ENCODE measurements at places on chromosomes 7 and 10.

DNA sequence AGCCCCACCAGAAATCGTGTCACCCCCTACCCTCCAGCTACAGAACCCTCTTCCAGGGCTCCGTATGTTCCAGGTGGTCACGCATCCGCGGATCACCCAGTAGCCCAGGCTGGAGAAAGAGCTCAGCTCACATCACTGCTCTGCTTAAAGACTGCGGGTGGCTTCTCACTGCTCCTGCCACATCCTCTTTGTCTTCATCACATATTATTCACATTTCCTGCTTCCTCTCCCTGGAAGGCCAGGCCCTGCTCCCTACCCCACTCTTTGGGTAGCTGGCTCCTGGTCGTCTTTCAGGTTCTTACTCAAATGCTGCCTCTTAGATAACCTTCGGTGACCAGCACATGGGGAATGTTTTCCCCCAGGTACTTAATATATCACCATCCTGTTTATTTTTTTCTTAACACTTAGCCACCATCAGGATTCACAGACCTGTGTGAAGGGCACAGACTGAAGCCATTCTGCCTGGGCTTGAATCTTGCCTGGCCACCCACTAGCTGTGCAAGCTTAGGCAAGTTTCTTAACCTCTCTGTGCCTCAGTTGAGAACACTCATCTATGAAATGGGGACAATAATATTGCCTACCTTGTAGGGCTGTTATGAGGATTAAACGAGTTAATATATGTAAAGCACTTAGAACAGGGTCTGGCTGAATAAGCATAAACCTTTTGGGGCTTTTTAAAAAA is 307.8 kb downstream of the PRPF18 start:
- peak; percentile 4 for DNase-seq

GRCh38 chr7:98879198-98879978 is 1.1 kb downstream of the TRRAP start:
- DNase-seq = peak; percentile 74

DNA sequence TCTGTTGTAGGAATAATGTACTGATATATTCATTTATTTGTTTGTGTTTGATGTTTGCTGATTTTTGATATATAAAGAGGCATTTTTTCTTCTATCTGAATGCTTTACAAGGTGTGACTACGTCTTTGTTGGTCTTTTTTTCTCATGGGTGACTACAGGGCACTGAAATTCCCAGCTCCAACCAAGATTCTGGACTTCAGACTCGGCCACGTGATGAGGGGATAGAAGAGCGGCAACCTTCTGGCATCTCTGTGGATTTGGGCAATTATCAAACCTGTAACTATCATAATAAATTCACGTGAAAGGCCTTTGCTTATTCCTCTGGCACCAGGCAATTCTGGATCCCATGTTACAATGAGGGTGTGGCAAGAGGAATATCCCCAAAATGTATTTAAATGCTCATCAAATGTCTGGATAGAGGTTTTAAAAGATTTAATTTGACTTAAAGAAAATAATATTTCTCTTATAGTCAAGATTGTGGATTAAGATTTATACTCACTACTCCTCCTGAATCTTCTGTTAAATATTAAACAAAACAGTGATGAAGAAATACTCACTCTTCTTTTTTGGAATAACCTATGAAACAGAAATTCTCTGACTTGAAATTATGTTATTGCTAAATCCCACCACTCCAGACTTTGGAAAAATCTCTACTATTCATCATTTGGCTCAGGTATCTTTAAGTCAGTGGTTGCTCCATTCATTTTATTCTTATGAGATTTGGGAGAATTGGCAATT is 276.3 kb downstream of the GPR37 start:
- DNase-seq = no peak

DNA sequence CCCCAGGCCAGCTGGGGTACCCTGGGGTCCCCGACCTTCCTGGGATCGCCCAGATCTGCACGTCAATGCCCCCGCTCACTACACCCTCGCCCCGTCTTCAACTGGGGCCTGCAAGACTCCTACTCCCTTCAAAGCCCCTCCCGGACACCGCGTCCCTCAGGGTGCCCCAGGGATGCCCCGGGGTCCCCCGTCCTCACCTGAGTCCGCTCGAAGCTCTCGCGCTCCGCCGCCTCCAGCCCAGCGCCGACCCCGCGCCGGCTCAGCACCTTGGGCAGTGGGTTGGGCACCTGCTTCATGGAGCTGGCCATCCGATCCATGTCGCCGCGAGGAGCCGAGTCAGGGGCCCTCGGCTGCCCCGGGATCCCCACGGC is at the start of gene HIP1:
Gene HIP1 (minus strand): TSS at position 338 of the 371 bp plus-strand sequence. CDS start 21 bp downstream, at position 317.
- DNase-seq = no peak

DNA sequence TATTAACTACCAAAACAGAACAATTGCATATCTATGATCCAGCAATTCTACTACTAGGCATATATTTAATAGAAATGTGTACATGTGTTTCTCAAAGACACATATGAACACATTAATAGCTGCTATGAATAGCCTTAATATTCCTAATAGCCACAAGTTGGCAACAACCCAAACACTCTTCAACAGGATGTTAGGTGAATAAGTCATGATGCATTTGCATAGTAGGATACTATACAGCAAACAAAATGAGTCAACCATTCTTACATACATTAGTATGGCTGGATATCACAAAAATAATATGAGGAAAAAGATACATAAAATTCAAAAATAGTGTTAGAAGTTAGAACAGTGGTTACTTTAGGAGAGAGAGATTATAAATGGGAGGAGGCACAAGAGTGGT is 26.8 kb upstream of the ZNF746 start:
- no peak for DNase-seq

DNA sequence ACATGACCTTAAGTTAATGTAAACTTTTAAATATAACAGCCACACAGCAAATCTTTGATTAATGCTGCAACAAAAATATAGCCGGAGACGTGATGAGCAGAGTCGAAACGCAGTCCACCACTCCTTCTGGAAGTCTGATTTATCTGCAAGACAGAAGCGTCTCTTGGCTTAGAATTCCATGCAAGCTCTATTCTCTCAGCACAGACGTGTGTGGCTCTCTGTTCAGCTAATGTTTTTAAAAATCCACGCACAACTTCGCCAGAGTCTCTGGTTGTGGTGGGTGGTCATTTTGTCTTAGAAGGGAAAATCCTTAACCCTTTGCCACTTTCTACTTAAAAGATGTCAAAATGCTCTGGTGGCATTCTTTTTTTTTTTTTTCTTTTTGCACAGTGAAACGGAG is 438.0 kb upstream of the MGMT start:
- DNase-seq = no peak

GRCh38 chr7:2012981-2013380 is 219.8 kb downstream of the MAD1L1 start:
- DNase-seq = no peak

- DNase-seq = peak; percentile 11
Observed at GRCh38 chr10:132193907-132194552, 7.3 kb downstream of the DPYSL4 start.

GRCh38 chr10:110695539-110695886 is 51.4 kb downstream of the RBM20 start:
- no peak for DNase-seq

GRCh38 chr7:72298912-72299311 is 113.2 kb downstream of the CALN1 start:
- no peak for DNase-seq

DNA sequence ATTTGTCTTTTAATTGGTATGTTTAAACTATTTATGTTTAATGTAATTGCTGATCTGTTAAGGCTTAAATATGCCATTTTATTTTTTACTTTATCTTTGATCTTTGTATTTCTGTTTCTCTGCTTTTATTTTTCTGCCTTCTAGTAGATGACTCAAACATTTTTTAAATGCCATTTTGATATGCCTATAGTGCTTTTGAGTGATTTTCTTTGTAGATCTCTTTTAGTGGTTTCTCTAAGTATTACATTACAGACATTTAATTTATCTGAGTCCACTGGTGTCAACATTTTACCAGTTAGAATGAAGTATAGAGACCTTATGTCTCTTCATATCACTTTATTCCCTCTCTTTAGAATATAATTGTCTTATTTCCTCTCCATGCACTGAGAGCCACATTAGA is 32.7 kb downstream of the IL6 start:
- DNase-seq = no peak

All from stimulated activated naive CD4-positive, alpha-beta T cell (primary cell).